ENCODE measurements at places on chromosomes 3 and 15. TPM values are rescaled to one million over a fixed set of nuclear protein-coding genes. Genes with fewer than 3 reads are reported as not detected.
A peak's percentile ranks its signal among the peaks of the same experiment; 100 is the strongest.

FEM1B gene
- 46.2 TPM for total RNA-seq

ATP13A3 gene
- 181 TPM for total RNA-seq

ZNF80 gene
- 0.21 TPM for total RNA-seq

NME9 gene
- not detected for total RNA-seq

SLC28A2 gene
- not detected for total RNA-seq

NEK10 gene
- 0.28 TPM for total RNA-seq

CMTM8 gene
- total RNA-seq = 4.8 TPM

ACKR4 gene
- 0.26 TPM for total RNA-seq

LIPH gene
- total RNA-seq = not detected

FOXL2 gene
- total RNA-seq = not detected

GNAT1 gene
- total RNA-seq = not detected

- peak; percentile 86 for DNase-seq
- H3K4me1 ChIP-seq = peaks cover 4% of the 10 kb centered on the region
- H3K4me3 ChIP-seq = no peak overlapping the region
- peak overlapping the region; percentile 12 for H3K27ac ChIP-seq
- H3K27me3 ChIP-seq = peaks cover 45% of the 10 kb centered on the region
- H3K36me3 ChIP-seq = no peaks in the 10 kb centered on the region
Measured at GRCh38 chr15:77966540-77967234, 110.8 kb downstream of the TBC1D2B start.

GRCh38 chr15:52284164-52284563 is 11.4 kb downstream of the MYO5C start:
- DNase-seq = no peak
- H3K27me3 ChIP-seq = no peaks in the 10 kb centered on the region
- H3K36me3 ChIP-seq = no peaks in the 10 kb centered on the region
- no peak overlapping the region for H3K4me3 ChIP-seq
- H3K4me1 ChIP-seq = no peaks in the 10 kb centered on the region

GRCh38 chr15:97522347-97522746 is 438.2 kb upstream of the ARRDC4 start:
- no peak for DNase-seq
- H3K27ac ChIP-seq = no peak overlapping the region
- no peaks in the 10 kb centered on the region for H3K36me3 ChIP-seq
- H3K4me3 ChIP-seq = no peak overlapping the region
- H3K27me3 ChIP-seq = no peaks in the 10 kb centered on the region

DNA sequence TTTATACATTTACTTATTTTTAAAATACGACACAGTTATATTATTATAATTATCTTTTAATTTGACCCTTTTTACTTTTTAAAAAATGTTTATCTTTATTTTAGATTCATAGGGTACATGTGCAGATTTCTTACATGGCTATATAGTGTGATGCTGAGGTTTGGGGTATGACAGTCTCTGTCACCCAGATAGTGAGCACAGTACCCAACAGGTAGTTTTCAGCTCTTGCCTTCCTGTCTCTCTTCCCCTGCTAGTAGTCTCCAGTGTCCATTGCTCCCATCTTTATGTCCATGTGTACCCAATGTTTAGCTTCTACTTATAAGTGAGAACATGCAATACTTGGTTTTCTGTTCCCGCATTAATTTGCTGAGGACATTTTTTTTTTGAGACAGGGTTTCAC is 21.8 kb upstream of the KCNMB2 start:
- H3K27me3 ChIP-seq = no peaks in the 10 kb centered on the region
- H3K27ac ChIP-seq = no peak overlapping the region
- H3K4me3 ChIP-seq = no peak overlapping the region
- H3K36me3 ChIP-seq = no peaks in the 10 kb centered on the region
- DNase-seq = no peak

DNA sequence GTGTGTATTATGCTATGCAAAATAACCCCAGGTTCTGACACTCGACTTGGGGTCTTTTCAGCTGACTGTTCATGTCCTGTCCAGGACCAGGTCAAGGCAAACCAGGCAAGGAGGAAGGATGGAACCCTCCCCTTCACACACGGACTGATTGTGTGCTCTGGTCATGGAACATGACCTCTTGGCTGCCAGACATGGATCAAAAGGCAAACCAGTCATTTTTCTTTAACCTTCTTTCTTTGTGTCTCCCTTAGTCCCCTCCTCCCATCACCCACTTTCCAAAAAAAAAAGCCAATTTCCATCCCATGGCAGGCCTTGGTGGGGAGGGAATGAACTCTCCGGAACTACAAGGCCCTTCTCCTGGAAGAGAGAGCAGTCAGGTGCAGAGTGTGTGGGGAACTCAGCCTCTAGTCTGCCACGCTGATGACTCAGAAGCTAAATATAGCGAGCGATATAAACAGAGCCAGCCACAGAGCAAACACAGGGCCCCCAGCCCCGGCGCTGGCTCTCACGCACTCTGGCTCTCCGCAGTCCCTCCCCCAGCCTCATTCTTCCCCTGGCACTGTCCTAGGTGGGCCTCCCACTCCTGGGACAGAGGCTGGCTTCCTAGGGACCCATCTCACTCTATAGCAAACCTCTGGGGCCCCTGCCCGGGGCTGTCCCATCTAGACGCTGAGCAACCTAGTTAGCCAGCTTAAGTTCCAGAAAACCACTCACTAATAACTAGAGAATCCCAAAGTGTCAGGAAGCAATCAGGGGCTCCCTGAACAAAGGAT is 10.0 kb downstream of the BMF start:
- H3K36me3 ChIP-seq = peaks cover 21% of the 10 kb centered on the region
- H3K4me1 ChIP-seq = peaks cover 79% of the 10 kb centered on the region
- peak; percentile 92 for DNase-seq
- H3K27me3 ChIP-seq = no peaks in the 10 kb centered on the region
- H3K4me3 ChIP-seq = peak overlapping the region; percentile 79

GRCh38 chr3:188417766-188418165 is 263.8 kb downstream of the LPP start:
- no peak overlapping the region for H3K27ac ChIP-seq

GRCh38 chr15:67280217-67280616 is 25.6 kb downstream of the IQCH start:
- peaks cover 37% of the 10 kb centered on the region for H3K27me3 ChIP-seq
- DNase-seq = no peak
- no peaks in the 10 kb centered on the region for H3K36me3 ChIP-seq
- no peak overlapping the region for H3K4me3 ChIP-seq
- H3K27ac ChIP-seq = no peak overlapping the region

GRCh38 chr3:108744762-108745161 is 12.4 kb downstream of the RETNLB start:
- H3K27me3 ChIP-seq = peaks cover 4% of the 10 kb centered on the region
- H3K36me3 ChIP-seq = no peaks in the 10 kb centered on the region
- H3K4me3 ChIP-seq = no peak overlapping the region

GRCh38 chr15:81338170-81339007 is 14.4 kb upstream of the STARD5 start:
- H3K36me3 ChIP-seq = no peaks in the 10 kb centered on the region
- no peak overlapping the region for H3K4me3 ChIP-seq
- H3K4me1 ChIP-seq = peaks cover 3% of the 10 kb centered on the region

DNA sequence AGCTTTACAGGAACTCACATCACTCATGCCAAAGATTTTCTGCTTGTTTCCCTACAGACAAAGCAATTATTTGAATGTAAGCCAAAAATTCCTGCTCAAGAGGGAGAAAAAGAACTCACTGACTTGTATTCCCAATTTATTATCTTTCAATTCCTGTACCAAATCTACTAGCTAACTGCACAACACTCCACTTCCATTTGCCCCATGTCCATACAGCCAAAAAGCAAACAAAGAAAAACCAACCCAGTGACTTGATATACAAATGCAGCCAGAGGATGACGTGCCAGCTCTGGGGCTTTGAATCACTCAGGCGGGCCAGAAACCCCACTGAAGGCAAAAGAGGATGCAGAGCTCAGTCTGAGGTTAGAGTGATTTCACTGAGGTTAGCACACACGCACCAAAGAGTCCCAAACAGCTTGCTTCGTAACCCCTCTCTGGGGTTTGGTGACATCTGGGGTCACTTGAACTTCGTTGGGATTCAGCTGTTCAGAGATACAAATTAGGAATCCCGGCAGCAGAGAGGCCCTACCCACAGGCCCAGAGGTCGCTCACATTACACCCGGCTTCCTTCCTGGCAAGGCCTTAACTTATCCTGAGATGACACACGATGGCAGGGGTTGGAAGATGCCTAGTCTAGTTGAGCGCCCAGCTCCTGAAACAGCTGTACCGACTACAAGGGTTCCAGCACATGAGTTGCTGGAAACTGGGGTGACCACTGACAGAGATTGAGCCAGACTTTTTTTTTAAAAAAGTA is 1.6 kb downstream of the RFTN1 start:
- no peaks in the 10 kb centered on the region for H3K27me3 ChIP-seq
- H3K27ac ChIP-seq = peak overlapping the region; percentile 85
- H3K4me3 ChIP-seq = peak overlapping the region; percentile 95
- peaks cover 33% of the 10 kb centered on the region for H3K36me3 ChIP-seq
- H3K4me1 ChIP-seq = peaks cover 64% of the 10 kb centered on the region

DNA sequence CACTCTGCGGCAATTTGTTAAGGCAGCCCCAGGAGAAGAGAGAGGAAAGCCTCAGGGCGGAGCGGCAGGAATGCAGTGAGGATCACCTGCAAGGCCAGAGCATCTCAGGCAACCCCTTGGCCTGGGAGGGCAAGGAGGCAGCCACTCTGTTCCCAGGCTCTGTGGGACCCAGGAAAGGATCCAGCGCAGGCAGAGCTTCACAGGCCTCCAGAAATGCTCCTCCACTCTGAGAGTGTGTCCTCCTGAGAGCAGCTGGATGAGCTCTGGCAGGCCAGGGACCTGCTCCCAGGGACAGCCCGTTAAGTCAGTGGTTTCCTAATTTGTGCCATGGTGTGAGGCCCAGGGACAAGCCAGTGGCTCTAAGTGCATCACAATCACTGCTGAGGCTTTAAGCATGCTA is 35.2 kb downstream of the RAB6B start:
- peaks cover 5% of the 10 kb centered on the region for H3K4me1 ChIP-seq
- no peak overlapping the region for H3K4me3 ChIP-seq
- H3K36me3 ChIP-seq = no peaks in the 10 kb centered on the region
- DNase-seq = no peak
- no peak overlapping the region for H3K27ac ChIP-seq

GRCh38 chr15:61661791-61662190 is 398.5 kb downstream of the VPS13C start:
- no peaks in the 10 kb centered on the region for H3K4me1 ChIP-seq
- H3K36me3 ChIP-seq = no peaks in the 10 kb centered on the region
- peaks cover 11% of the 10 kb centered on the region for H3K27me3 ChIP-seq
- H3K4me3 ChIP-seq = no peak overlapping the region

GRCh38 chr15:71649894-71650293 is 160.5 kb upstream of the NR2E3 start:
- peaks cover 8% of the 10 kb centered on the region for H3K27me3 ChIP-seq
- no peaks in the 10 kb centered on the region for H3K36me3 ChIP-seq
- H3K4me1 ChIP-seq = no peaks in the 10 kb centered on the region
- DNase-seq = no peak
- no peak overlapping the region for H3K4me3 ChIP-seq
- H3K27ac ChIP-seq = no peak overlapping the region

- peaks cover 27% of the 10 kb centered on the region for H3K4me1 ChIP-seq
- peaks cover 35% of the 10 kb centered on the region for H3K27me3 ChIP-seq
- H3K4me3 ChIP-seq = peak overlapping the region; percentile 84
- DNase-seq = peak; percentile 66
- no peak overlapping the region for H3K27ac ChIP-seq
- H3K36me3 ChIP-seq = peaks cover 3% of the 10 kb centered on the region
Measured at GRCh38 chr3:12553921-12554391, 2.9 kb upstream of the MKRN2 start.

DNA sequence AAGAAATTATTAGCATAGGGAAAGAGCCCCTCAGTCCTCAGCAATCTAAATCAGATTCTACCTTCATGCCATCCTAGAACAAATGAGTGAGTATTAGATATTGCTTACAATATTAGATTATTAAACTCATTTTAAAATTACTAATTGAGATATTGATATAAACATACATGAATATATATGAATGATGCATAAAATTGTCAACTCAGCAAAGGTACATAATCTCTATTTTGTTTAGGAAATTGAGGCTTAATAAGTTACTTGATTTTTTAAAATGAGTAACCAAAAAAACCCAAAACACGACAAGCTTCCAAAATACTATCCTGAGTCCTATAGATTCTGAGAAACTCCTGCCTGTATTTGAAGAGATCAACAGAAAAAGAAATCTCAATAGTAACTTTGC is 297.7 kb upstream of the TMCO5A start:
- H3K27ac ChIP-seq = no peak overlapping the region
- H3K4me3 ChIP-seq = no peak overlapping the region
- no peaks in the 10 kb centered on the region for H3K36me3 ChIP-seq
- no peaks in the 10 kb centered on the region for H3K4me1 ChIP-seq

DNA sequence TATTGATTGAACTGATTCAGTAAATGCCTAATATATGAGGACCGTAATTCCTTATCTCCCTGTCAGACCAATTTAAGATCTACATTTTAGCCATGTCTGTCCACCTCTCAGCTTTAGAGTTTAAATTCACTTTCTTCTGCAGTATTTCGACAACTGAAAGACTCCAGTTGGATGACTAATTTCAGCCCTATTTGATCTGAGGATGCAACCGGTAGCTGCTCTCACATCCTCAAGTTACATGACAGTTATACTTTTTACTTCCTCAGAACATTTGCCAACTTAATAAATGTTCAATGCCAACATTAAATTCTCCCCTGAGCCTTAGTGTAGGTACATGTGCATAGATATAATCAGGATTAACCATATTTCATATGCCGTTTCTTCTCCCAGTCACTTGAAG is 2.5 kb upstream of the HHLA2 start:
- H3K27ac ChIP-seq = peak overlapping the region; percentile 85
- peak; percentile 75 for DNase-seq

DNA sequence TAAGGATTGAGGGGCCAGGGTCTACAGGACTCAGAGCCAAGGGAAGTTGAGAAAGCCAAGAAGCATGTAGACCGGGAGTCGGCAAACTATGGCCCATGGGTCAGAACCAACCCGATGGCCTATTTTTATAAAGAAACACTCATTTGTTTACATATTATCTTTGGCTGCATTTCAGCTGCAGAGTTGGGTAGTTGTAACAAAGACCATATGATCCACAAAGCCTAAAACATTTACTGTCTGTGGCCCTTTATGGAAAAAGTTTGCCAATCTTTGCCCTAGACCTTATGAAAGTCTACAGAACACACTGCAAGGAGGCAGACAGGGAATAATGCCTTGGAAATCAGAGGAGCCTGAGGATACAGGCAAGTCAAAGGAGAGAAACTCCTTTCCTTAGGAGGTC is 63.2 kb upstream of the MNS1 start:
- H3K27ac ChIP-seq = no peak overlapping the region
- DNase-seq = no peak
- H3K4me1 ChIP-seq = no peaks in the 10 kb centered on the region

- DNase-seq = no peak
- no peaks in the 10 kb centered on the region for H3K4me1 ChIP-seq
- no peak overlapping the region for H3K27ac ChIP-seq
- H3K36me3 ChIP-seq = no peaks in the 10 kb centered on the region
- H3K27me3 ChIP-seq = no peaks in the 10 kb centered on the region
Measured at GRCh38 chr3:134937256-134938028, 142.4 kb downstream of the EPHB1 start.

DNA sequence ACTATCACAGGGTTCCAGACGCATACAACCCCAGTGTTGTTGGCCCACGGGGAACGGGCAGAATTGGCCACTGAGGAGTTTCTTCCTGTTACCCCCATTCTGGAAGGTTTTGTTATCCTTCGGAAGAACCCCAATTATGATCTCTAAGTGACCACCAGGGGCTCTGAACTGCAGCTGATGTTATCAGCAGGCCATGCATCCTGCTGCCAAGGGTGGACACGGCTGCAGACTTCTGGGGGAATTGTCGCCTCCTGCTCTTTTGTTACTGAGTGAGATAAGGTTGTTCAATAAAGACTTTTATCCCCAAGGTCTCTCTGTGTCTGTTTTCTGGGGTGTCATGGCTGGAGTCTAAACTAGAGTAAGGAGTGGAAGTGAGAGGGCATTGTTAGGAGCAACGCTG is 5.7 kb upstream of the EIF4G1 start:
- peaks cover 4% of the 10 kb centered on the region for H3K4me1 ChIP-seq
- DNase-seq = no peak
- H3K4me3 ChIP-seq = no peak overlapping the region
- no peak overlapping the region for H3K27ac ChIP-seq
- no peaks in the 10 kb centered on the region for H3K27me3 ChIP-seq

Data from activated CD4-positive, alpha-beta T cell treated with anti-CD3 and anti-CD28 coated beads, Interleukin-2, amount 10 ng/mL, durations not matched to agents 24 days and 14 days (primary cell).